Activated naive CD4-positive, alpha-beta T cell (primary cell): ENCODE measurements at places on chromosomes 1 and 21.

- no peak for DNase-seq
Measured at GRCh38 chr1:211920141-211920572, 89.6 kb upstream of the LPGAT1 start.

DNA sequence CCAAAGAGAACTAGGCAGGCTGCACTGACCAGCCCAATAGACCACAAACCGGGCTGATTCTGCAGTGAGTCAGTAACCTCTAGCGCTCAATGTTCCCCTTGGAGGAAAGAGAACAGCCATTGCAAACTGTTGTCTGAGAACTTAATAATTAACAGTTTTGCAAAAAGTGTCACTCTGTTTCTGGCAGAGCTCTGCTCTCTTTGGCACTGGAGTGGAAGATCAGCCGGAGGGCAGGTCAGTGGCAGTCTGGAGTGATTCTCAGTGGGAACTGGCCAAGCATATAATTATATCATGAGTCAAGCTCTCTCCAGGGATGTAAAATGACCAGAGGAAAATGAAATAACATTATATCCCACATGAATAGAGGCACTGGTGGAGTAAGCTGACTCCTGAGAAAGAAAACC, 238.3 kb downstream of the HLX start:
- no peak for DNase-seq

DNA sequence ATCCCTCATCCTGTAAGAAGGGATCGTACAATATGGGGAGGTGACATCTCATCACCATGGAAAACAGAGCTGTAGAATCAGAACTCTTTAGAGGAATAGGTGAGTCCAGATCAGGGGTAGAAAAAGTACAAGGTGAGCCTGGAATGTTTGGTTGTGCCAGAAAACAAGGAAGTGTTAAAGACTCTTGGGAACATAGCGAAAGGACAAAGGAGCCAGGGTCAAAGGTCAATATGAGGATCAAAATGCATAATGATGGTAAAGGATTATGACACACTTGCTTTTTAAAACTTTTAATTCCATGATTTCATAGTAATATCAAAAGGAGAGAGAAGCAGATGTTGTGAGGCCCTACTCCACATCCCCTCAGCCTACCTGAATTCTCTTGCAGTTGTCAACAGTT, 19.2 kb upstream of the TRIM33 start:
- no peak for DNase-seq

- DNase-seq = no peak
Measured at GRCh38 chr1:196105901-196106300, 502.3 kb downstream of the KCNT2 start.

DNA sequence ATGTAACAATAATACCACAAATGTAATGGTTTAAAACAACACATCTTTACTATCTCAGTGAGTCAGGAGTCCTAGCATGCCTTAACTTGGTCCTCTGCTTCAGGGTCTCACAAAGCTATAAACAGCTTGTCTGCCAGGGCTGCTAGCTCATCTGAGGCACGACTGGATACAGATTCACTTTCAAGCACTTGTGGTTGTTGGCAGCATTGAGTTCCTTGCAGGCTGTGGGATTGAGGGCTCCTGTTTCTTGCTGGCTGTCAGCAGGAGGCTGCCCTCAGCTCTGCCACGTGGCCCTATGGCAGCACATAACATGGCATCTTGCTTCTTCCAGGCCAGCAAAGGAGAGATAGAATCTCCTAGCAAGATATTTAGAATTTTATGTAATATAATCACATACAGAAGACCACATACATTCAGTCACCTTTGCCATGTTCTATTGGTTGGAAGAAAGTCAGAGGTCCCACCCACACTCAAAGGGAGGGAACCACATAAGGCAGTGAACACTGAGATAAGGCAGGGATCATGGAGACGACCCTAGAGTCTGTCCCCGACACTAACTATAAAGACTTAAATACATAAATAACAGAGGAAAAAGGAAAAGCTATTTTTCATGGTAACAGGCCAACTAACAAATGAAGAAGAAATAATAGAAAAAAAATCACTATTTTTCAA, 18.9 kb upstream of the IPP start:
- DNase-seq = no peak

- DNase-seq = no peak
Measured at GRCh38 chr1:67785847-67786753, 47.2 kb downstream of the GNG12 start.

- no peak for DNase-seq
Measured at GRCh38 chr1:215292932-215293331, 210.4 kb downstream of the KCNK2 start.

GRCh38 chr1:201348211-201348566, 29.3 kb downstream of the TNNT2 start:
- no peak for DNase-seq

DNA sequence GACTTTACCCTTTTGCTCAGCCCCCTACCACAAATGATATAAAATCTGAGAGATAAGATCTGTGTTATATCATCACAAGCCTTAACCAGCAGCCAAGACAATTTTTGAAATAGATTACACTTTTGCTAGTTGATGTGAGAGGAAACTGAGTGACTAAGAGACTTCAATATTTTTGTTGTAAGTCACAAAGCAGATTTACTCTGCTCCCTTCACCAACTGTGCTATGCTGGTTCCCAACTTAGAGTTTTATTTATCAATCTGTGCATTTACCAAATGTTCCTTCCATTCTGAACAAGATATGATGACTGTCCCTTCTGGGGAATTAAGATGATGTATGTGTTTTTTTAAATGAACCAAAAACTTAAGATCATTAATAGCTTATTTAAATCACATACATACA, 12.1 kb upstream of the GRIK1 start:
- no peak for DNase-seq

DNA sequence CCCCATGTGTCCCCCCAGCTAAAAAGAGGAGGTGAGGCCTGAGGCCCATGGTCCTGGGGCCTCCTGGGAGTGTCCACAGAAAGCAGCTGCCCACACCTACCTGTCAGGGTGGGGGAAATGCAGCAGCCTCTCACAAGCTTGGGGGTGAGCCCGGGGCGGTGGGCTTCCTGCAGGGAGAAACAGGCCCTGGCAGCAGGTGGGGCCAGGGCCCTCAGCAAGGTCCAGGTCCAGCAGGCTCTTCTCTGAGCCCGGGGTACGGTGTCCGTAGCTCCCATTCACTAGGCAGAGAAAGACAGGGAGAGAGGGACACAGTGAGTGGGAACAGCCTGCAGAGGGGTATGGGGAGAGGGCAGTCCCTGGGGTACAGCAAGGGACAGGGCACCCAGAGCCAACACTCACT, 139.0 kb downstream of the GLIS1 start:
- DNase-seq = no peak

GRCh38 chr1:116388122-116388521, 15.1 kb downstream of the ATP1A1 start:
- DNase-seq = no peak

GRCh38 chr1:54976747-54977146, 3.7 kb upstream of the TMEM61 start:
- DNase-seq = no peak

- no peak for DNase-seq
Measured at GRCh38 chr1:101112051-101112780, 86.6 kb upstream of the DPH5 start.
